GM23248 (cell line): ENCODE measurements at places on chromosomes 2 and 18. TPM values are rescaled to one million over a fixed set of nuclear protein-coding genes. Genes with fewer than 3 reads are reported as not detected.
A peak's percentile ranks its signal among the peaks of the same experiment; 100 is the strongest.

- H3K4me3 ChIP-seq = no peak overlapping the region
- no peaks in the 10 kb centered on the region for H3K36me3 ChIP-seq
- DNase-seq = no peak
- no peaks in the 10 kb centered on the region for H3K4me1 ChIP-seq
- peaks cover 3% of the 10 kb centered on the region; the same call in 1 of the 2 replicates for H3K27me3 ChIP-seq
These were observed 2.1 kb downstream of the TEX51 start for GRCh38 chr2:126900646-126901319.

DNA sequence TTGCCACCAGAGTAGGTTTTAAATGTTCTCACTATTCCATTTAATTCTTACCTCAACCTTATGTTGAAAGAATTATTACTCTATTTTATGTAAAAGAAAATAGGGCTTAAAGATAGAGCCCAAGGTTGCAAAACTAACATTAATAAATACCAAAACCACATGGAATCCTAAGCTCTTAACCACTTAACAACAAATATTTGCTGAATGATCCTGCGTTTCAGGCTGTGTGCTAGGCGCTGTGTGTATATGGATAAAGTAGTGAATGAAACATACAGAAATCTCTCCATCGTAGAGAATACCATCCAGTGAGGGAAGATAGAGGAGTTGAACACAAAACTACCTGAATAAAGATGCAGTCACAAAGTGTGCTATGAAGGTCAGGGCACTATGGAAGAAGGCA, 485.1 kb downstream of the THSD7B start:
- no peaks in the 10 kb centered on the region for H3K27me3 ChIP-seq
- peak; percentile 9 for DNase-seq
- no peak overlapping the region for H3K4me3 ChIP-seq

- H3K27ac ChIP-seq = peak overlapping the region; percentile 89; the same call in 1 of the 2 replicates
- no peaks in the 10 kb centered on the region for H3K27me3 ChIP-seq
- DNase-seq = no peak
- H3K4me3 ChIP-seq = no peak overlapping the region
- no peaks in the 10 kb centered on the region for H3K36me3 ChIP-seq
These were observed 28.5 kb downstream of the MAP4K3 start for GRCh38 chr2:39408351-39409136.

DNA sequence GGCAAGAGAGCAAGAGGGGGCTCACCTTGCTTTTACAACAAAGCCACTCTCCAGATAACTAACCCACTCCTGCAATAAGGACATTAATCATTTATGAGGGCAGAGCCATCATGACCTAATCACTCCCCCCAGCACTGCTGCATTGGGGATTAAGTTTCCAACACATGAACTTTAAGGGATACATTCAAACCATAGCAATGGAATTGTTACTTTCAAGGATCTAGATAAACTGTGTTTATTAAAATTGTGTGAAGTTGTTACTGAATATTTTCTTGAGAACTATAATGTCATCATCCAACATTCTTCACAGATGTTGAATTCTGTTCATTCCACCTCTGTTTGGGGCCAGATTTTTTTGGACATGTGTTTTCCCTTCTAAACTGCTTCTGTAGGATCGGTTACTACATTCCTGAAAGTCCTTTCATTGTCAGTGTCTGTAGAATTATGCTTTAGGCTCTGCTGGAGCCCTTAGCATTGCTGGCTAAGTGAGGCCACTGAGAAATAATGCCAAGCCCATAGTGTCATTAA, 50.4 kb downstream of the SPATS2L start:
- no peaks in the 10 kb centered on the region for H3K36me3 ChIP-seq
- H3K27me3 ChIP-seq = no peaks in the 10 kb centered on the region
- peaks cover 45% of the 10 kb centered on the region for H3K4me1 ChIP-seq
- peak overlapping the region; percentile 53 for H3K27ac ChIP-seq
- H3K4me3 ChIP-seq = peak overlapping the region; percentile 9; the same call in 1 of the 2 replicates

- no peak overlapping the region for H3K4me3 ChIP-seq
- no peaks in the 10 kb centered on the region for H3K27me3 ChIP-seq
- H3K36me3 ChIP-seq = peaks cover 4% of the 10 kb centered on the region; the same call in 1 of the 2 replicates
- H3K27ac ChIP-seq = no peak overlapping the region
These were observed 59.8 kb downstream of the NOL10 start for GRCh38 chr2:10629819-10630532.

GRCh38 chr2:231245249-231246094, 47.0 kb downstream of the ARMC9 start:
- no peaks in the 10 kb centered on the region for H3K36me3 ChIP-seq
- no peak for DNase-seq
- no peak overlapping the region for H3K4me3 ChIP-seq
- H3K4me1 ChIP-seq = no peaks in the 10 kb centered on the region
- no peak overlapping the region for H3K27ac ChIP-seq

- H3K36me3 ChIP-seq = no peaks in the 10 kb centered on the region
- no peaks in the 10 kb centered on the region for H3K27me3 ChIP-seq
- H3K27ac ChIP-seq = no peak overlapping the region
- peaks cover 14% of the 10 kb centered on the region for H3K4me1 ChIP-seq
- DNase-seq = no peak
These were observed 40.6 kb upstream of the ST3GAL5 start for GRCh38 chr2:85929096-85930050.

DNA sequence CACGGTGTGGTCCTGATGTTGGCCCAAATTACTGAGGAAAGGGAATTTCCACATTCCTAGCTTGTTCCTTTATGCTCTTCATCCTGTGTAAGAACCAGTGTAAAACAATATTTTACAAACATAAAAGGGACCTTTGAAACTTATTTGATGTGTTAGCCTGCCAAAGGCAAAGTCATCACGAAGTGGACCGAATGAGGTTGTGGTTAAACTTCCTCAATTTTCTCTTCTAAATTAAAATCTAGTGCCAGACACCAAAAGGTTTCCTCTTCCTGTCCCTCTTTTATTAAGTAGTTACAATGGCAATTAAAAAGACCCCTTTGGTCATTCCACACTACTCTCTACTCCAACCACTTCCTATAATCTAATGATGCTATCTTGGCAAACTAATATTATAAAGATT, 279.8 kb downstream of the AFF3 start:
- no peak for DNase-seq
- H3K27ac ChIP-seq = no peak overlapping the region
- no peaks in the 10 kb centered on the region for H3K36me3 ChIP-seq
- H3K4me1 ChIP-seq = peaks cover 25% of the 10 kb centered on the region

- no peaks in the 10 kb centered on the region for H3K36me3 ChIP-seq
- peak; percentile 12 for DNase-seq
- no peak overlapping the region for H3K4me3 ChIP-seq
These were observed 512.9 kb upstream of the ID2 start for GRCh38 chr2:8168876-8169424.

- H3K4me3 ChIP-seq = no peak overlapping the region
- H3K27ac ChIP-seq = no peak overlapping the region
- no peaks in the 10 kb centered on the region for H3K36me3 ChIP-seq
These were observed 56.3 kb downstream of the FMNL2 start for GRCh38 chr2:152391318-152391717.

The MDH1B gene
- total RNA-seq = 0.25 and 0.54 TPM in 2 replicates

The LYPD6B gene
- total RNA-seq = 3.9 and 6.8 TPM in 2 replicates

The RGPD3 gene
- 0.13 and 0.43 TPM in 2 replicates for total RNA-seq

The PXDN gene
- 263 and 291 TPM in 2 replicates for total RNA-seq

The SNX17 gene
- 163 and 193 TPM in 2 replicates for total RNA-seq

GRCh38 chr2:102046135-102046986, 54.6 kb downstream of the IL1R2 start:
- no peak overlapping the region for H3K4me3 ChIP-seq
- H3K27me3 ChIP-seq = no peaks in the 10 kb centered on the region
- no peaks in the 10 kb centered on the region for H3K36me3 ChIP-seq
- no peak for DNase-seq
- peaks cover 33% of the 10 kb centered on the region for H3K4me1 ChIP-seq

DNA sequence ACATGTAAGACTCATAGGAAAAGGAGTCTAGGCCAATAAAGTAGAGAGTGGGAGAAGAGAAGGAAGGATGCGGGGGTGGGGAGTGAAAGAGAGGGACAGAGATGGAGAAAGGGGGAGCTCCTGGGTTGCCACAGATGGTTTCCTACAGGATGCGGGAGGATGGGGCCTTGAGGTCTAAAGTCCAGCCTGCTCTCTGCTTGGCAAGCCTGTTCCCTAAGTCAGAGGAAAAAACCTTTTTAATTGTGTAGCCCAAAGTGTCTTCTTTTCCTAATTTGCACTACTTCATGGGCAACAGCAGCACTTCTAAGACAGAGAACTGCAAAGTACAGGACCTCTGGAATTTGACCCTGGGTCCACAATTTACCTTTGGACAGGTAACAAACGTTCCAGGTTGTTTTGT, 1.4 kb upstream of the FAM110C start:
- no peak overlapping the region for H3K4me3 ChIP-seq
- no peaks in the 10 kb centered on the region for H3K4me1 ChIP-seq
- peaks cover 10% of the 10 kb centered on the region; the same call in 1 of the 2 replicates for H3K27me3 ChIP-seq
- H3K36me3 ChIP-seq = no peaks in the 10 kb centered on the region
- H3K27ac ChIP-seq = no peak overlapping the region

GRCh38 chr2:79620679-79621078, 107.8 kb downstream of the CTNNA2 start:
- H3K4me1 ChIP-seq = no peaks in the 10 kb centered on the region
- no peak for DNase-seq
- no peaks in the 10 kb centered on the region for H3K36me3 ChIP-seq

DNA sequence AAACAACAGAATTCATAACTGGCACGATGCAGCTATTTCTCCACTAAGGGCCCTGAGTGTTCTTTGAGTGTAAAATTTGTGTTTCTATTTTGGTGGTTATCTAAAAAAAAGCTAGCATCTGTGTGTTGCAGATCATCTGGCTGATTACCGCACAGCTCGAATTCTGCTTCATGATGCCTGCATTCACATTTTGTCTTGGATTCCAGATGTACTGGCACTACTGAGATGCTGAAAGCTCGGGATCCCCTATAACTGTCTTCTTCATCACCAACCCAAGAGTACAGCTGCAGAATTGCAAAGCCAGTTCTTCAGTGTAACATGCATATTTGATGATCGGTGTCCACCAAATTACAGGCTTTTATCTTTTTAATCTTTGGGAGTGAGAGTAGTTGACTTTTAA, 51.6 kb upstream of the ZNF532 start:
- no peak for DNase-seq
- no peak overlapping the region for H3K4me3 ChIP-seq
- H3K4me1 ChIP-seq = no peaks in the 10 kb centered on the region
- no peaks in the 10 kb centered on the region for H3K36me3 ChIP-seq

GRCh38 chr2:219386532-219387280, 1.0 kb downstream of the DNPEP start:
- DNase-seq = peak; percentile 39
- H3K27ac ChIP-seq = peak overlapping the region; percentile 84
- peaks cover 6% of the 10 kb centered on the region; the same call in 1 of the 2 replicates for H3K4me1 ChIP-seq
- no peaks in the 10 kb centered on the region for H3K27me3 ChIP-seq
- peak overlapping the region; percentile 76 for H3K4me3 ChIP-seq

- peaks cover 67% of the 10 kb centered on the region for H3K4me1 ChIP-seq
- H3K27me3 ChIP-seq = no peaks in the 10 kb centered on the region
- H3K36me3 ChIP-seq = no peaks in the 10 kb centered on the region
- DNase-seq = peak; percentile 84
These were observed 86.8 kb downstream of the RBMS1 start for GRCh38 chr2:160406591-160407392.

- H3K36me3 ChIP-seq = no peaks in the 10 kb centered on the region
- H3K4me3 ChIP-seq = no peak overlapping the region
- DNase-seq = no peak
- no peak overlapping the region for H3K27ac ChIP-seq
These were observed 48.7 kb downstream of the NETO1 start for GRCh38 chr18:72819050-72819449.

The GPAT2 gene
- 0.65 and 1.0 TPM in 2 replicates for total RNA-seq

DNA sequence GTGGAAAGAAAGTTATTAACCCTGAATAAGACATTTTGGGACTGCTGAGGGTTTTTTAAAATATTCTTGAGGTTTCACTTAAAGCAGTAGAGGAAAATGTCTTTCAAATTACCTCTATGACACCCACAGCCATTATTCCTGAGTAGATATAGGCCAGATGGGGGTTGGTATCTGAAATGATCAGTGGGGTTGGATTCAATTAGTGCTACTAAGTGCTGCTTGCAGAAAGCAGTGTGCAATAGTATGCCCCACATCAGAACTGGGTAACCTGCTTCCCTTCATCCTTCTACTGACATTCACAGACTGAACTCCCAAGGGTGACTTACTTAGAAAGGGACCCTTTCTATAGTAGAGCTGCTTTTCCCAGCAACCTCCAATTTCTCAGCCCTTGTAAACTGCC, 7.3 kb upstream of the ETAA1 start:
- H3K4me1 ChIP-seq = peaks cover 46% of the 10 kb centered on the region
- peak; percentile 15 for DNase-seq
- H3K36me3 ChIP-seq = no peaks in the 10 kb centered on the region
- H3K27ac ChIP-seq = peak overlapping the region; percentile 53

- H3K4me1 ChIP-seq = no peaks in the 10 kb centered on the region
- peak overlapping the region; percentile 27 for H3K4me3 ChIP-seq
- no peaks in the 10 kb centered on the region for H3K36me3 ChIP-seq
- no peak overlapping the region for H3K27ac ChIP-seq
- no peaks in the 10 kb centered on the region for H3K27me3 ChIP-seq
These were observed 197.7 kb upstream of the STON1 start for GRCh38 chr2:48332286-48332685.

DNA sequence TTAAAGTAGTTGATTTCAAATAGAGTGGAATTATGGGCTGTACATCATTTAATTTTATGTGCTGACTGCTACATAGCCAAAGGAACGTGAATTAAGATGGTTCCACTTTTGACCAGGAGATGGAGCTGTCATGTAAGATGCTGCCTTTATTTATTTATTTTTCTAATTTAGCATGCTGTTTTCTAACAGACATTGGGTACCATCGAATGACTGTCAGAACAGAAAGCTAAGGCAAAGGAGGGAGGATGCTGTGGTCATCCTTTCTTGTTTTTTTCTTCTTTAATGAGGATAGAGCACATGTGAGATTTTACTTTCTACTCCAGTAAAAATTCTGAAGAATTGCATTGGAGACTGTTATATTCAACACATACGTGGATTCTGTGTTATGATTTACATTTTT, at the start of gene SCN2A:
Gene SCN2A (plus strand): TSS at position 185 of the 400 bp plus-strand sequence. CDS start 56,410 bp downstream, outside the sequence.
- no peak within 1 kb of the TSS for H3K27ac ChIP-seq
- peak; percentile 67 for DNase-seq
- H3K4me3 ChIP-seq = no peak within 1 kb of the TSS
- H3K4me1 ChIP-seq = no peaks in the 10 kb centered on the region
- no peaks in the 10 kb centered on the region for H3K27me3 ChIP-seq

GRCh38 chr2:164933671-164934189, 21.6 kb downstream of the SLC38A11 start:
- H3K27me3 ChIP-seq = no peaks in the 10 kb centered on the region
- no peaks in the 10 kb centered on the region for H3K4me1 ChIP-seq
- H3K36me3 ChIP-seq = no peaks in the 10 kb centered on the region

The COL5A2 gene
- total RNA-seq = 962 and 974 TPM in 2 replicates

The CAVIN2 gene
- total RNA-seq = 2.8 and 3.1 TPM in 2 replicates

GRCh38 chr18:49174478-49174877, 223.7 kb upstream of the SMAD7 start:
- H3K27ac ChIP-seq = peak overlapping the region; percentile 76
- DNase-seq = peak; percentile 98
- H3K4me1 ChIP-seq = peaks cover 46% of the 10 kb centered on the region
- H3K36me3 ChIP-seq = no peaks in the 10 kb centered on the region
- H3K4me3 ChIP-seq = peak overlapping the region; percentile 58

The FOXD4L1 gene
- total RNA-seq = not detected in 2 replicates

The MLPH gene
- total RNA-seq = 4.7 and 8.1 TPM in 2 replicates

GRCh38 chr18:36179562-36180355, 7.5 kb upstream of the MOCOS start:
- no peaks in the 10 kb centered on the region for H3K27me3 ChIP-seq
- H3K4me3 ChIP-seq = no peak overlapping the region
- H3K4me1 ChIP-seq = peaks cover 6% of the 10 kb centered on the region; the same call in 1 of the 2 replicates
